ENCODE measurements at places on chromosomes 3 and 15.

DNA sequence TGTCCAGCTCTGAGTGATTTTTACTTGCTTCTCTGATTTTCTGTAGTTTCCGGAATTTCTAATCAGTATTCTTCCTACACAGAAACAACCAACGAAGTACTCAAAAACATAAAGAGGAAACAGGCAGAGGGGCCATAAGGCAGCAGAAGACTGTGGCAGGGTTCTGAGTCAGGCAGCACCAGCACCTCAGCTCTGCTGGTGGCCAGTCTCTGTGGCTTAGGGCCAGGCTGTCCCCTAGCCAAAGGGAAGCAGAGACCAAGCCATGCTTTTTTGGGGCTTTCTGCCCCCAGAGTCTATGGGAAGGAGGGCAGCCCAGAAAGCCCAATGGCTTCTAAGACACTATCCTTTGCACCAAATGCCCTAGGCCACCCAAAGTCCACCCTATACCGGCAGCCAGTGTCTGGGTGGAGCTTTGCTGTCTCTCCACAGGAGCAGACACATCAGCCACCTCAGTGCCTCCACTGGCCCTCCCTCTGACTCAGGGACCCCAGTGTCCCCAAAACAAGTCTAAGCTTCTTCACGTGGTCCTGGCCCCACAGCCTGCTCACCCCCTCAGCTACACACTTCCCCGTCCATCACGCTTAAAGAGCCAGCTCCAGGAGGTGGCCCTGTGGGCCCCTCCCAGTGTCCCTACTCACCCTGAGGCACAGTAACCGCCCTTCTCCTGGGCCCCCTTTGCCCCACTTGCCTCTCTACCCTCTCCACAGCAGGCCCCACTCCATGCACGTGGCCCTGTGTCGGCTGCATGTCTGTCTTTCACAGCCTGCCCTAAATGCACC, 46.2 kb downstream of the CCDC12 start:
- no peak for DNase-seq

DNA sequence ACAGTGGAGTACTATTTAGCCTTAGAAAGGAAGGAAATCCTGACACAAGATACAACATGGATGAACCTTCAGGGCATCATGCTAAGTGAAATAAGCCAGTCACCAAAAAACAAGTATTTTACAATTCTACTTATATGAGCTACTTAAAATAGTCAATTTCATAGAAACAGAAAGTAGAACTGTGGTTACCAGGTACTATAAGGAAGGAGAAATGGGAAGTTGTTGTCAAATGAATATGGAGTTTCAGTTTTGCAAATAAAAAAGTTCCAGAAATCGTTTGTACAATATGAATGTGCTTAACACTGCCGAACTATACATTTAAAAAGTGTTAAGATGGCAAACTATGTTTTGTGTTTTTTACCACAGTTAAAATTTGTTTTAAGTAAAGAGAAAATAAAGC, 26.8 kb downstream of the TRANK1 start:
- no peak for DNase-seq

DNA sequence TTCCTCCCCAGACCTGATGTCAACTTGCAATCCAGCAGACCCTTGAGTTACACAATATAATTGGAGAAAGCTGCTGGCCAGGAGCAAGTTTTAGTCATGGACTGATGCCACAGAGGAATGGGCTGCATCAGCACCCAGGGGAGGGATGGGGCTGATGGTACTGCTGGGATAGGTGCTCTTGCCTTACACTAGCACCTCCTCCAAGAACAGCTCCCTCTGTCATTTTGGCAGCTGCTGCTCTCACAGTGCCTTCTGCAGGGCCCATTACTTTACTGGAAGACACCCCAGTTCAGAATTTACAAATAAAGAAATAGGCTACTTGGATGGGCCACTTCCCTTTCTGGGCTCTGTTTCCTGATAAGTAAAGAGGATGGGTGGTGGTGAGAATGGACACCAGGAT, 85.3 kb upstream of the RORA start:
- DNase-seq, result no peak

DNA sequence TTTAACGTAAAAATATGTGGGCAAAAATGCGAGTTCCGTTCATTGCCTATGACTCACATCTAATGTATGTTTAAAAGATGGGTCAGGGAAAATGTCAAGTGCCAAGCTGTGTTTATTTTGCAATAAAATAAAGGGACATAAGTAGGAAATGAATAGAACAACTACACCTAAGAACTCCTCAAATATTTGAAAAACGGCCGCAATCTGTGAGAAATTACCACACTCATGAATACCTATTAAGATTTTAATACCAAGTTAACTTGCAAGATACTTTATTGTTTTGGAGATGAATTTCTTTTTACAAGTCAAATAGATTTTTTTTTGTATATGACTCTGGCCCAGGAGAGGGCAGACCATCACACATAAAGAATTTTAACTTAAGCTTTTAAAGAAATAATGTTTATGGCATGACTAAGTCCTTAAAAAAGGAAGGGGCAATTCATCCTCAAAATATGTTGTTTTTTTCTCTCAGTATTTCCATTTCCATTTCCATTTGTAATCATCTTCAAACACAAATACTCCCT, 152.7 kb downstream of the SUCNR1 start:
- no peak for DNase-seq

DNA sequence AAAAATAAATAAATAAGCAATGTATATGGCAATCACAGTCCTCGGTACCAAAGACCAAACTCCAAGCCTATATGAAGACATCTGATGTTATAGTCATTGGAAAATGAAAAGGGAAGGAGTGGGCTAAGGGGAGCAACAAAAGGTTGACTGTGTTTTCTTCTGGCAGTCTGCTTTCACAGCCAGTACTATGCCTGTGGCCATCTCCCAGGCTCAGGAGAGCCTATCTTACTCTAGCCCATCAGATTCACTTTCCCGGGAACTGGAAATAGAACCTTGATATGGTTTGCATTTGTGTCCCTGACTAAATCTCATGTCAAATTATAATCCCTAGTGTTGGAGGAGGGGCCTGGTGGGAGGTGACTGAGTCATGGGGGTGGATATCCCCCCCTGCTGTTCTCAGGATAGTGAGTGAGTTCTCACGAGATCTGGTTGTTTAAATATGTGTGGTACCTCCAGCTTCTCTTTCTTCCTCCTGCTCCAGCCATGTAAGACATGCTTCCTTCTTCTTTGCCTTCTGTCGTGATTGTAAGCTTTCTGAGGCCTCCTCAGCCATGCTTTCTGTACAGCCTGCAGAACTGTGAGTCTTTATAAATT, 105.3 kb downstream of the PLCH1 start:
- no peak for DNase-seq

DNA sequence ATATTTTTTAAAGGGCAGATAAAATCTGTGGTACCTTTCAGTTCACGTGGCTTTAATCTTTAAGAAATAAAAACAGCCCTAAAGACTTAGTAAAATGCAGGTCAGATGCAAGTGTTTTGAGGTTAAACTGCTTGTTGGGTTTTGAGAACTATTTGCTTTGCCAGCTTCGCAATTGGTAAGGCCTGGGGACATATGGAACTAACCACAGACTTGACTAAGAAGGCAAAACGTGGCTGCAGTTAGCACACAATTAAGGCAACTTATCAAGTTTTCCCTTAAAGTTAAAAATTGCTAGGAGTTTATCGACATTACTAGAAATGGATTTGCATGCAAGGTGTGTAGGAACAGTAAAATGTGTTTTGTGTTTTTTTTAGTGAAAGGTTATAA, 206.9 kb downstream of the ZNF385D start:
- DNase-seq, result no peak

DNA sequence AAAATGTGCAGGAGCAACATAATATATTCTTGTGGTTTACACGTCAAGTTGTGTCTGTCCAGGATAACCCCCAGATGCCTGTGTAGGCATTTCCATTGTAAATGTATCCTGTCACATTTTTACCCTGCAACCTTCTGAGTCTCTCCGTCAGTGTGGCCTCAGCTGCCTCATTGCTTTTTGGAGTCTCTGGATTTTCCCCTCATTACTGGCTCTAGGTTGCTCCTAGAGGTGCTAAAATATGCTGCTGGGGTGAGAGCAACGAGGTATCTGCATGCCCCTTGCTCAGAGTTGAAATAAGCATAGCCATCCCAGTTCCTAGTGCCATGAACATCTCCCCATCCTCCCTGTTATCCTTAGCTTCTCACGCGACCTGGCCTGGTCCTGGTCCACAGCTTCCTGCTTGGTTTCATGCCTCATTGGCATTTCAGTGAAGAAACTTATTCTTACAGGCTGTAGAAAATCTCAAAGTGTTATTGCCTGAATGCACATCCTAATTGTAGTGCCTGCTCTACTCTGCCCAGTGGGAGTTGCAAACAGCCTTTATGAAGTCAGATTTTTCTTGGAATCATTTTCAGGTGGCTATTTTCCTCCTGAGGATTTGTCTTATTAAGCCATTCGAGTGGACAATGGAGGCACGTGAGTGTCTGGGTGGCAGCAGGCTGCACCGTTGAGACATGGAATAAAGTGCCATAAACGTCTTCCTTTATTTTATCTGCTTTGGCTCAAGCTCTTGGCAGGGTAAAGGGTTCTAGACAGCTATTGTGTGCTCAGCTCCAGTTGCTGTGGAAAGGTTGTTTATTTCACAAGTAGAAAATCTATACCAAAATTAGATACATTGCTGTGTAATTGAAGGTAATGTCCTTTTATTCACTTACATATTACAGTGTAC, 33.2 kb downstream of the OXNAD1 start:
- no peak for DNase-seq

GRCh38 chr3:154701055-154701454, 271.1 kb upstream of the GPR149 start:
- DNase-seq, result no peak

DNA sequence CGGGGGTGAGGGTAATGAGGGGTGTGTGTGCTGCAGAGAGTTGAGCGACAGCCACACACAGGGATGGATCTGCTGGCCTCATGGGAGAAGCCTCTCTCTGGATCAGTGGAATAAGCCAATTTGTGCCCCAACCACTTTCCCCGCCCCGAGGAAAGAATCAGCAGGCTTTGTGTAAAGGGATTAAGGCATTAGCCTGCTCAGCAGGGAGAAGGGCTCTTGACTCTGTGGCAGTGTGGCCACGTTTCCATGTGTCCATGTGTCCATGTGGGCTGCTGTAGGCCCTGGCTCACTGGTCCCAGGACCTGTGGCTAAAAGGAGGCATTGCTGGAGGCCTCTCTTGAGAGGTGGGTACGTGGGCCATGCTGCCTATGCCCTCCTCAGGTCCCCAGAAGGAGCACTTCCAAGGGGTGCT, 104.7 kb downstream of the HMG20A start:
- DNase-seq, result no peak

- no peak for DNase-seq
Measured at GRCh38 chr3:184352149-184352785, 9.1 kb downstream of the CLCN2 start.

GRCh38 chr15:47376190-47376589, 341.1 kb upstream of the SEMA6D start:
- no peak for DNase-seq

DNA sequence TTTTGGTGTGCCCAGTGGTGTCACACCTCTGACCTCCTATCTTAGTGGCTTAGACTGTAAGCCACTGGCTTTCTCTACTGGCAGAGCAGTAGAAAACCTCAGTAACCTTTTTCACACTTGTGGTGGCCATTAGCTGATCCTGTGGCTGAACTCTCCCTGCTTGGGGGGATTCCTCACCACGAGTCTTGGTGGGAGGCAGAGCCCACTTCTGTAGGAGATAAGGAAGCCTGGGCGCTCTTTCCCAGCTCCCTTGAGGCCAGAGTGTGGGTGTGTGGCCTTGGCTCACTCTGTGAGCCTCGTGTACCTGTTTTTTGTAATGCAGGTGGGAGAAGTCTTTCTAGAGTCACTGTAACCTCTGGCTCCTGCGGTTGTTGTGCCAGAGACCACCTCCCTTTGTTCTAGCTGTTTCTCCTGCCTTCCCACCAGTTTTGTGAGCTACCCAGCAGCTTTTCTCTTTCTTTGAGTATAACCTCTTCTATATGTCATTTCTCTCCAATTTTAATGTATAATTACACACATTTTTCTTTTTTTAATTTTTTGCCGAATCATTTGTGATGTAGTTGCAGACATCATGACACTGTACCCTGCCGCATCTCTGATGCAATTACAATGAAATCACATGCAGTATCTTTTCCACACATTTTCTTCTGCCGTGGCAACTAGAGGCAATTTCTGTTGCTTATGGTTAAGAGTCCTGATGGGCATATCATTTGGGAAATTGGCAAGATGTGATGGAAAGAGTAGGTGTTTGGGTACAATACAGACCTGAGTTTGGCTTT, 13.8 kb downstream of the XCR1 start:
- DNase-seq, result no peak

DNA sequence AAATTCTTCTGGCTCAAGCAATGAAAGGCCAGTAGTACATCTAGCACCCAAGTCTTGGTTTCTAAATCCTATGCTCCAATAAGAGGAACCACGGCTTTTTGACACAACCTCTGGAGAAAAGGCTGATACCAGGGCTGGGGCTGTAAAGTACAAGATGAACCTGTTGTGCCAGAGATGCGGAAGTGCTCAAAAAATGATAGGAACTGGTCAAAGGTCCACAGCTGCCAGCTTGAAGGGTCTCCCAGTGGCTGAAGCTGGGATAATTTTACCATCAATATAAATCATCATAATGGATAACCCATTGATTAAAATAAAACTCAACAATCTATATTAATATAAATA, 558 bp upstream of the NCEH1 start:
- no peak for DNase-seq

DNA sequence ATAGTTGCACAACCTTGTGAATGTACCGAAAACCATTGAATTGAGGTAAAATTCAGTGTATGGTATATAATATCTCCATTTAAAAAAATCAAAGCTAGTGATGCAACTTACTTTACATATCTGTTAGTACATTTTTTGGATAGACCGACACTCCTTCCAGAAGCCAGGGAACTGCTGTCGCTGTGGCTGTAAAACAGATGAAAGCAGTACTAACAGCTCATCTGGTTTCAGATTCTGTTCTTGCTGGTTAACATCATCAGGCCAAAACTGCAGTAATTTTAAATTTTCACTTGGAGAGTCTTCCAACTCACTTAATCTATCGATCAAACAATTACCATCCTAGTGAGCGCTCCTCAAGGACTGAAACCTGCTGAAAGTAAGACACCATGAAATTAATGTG, 145.1 kb downstream of the LRRC28 start:
- no peak for DNase-seq

DNA sequence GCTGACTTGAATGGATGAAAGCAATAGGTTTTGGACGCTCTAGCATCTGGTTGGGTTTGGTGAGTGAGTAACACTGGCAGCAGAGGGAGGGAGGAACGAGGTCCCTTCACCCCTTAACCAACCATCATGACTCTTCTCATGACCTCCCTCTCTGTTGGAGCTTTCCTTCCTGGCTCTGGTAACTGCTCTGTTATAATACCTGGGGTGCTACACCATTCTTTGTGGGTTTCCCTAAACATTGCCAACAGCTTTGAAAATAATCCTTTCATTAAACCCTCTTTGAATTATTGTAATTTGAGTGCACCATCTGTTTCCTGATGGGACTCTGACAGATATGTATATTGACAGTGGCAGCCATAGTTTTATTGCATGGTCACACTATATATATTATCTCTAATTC, 146.2 kb upstream of the PTPRG start:
- DNase-seq, result no peak

- no peak for DNase-seq
Measured at GRCh38 chr3:186254676-186255650, 107.1 kb downstream of the DGKG start.

All from activated naive CD4-positive, alpha-beta T cell (primary cell).